ENCODE measurements at places on chromosomes 2 and 18.
A peak's percentile ranks its signal among the peaks of the same experiment; 100 is the strongest.

DNA sequence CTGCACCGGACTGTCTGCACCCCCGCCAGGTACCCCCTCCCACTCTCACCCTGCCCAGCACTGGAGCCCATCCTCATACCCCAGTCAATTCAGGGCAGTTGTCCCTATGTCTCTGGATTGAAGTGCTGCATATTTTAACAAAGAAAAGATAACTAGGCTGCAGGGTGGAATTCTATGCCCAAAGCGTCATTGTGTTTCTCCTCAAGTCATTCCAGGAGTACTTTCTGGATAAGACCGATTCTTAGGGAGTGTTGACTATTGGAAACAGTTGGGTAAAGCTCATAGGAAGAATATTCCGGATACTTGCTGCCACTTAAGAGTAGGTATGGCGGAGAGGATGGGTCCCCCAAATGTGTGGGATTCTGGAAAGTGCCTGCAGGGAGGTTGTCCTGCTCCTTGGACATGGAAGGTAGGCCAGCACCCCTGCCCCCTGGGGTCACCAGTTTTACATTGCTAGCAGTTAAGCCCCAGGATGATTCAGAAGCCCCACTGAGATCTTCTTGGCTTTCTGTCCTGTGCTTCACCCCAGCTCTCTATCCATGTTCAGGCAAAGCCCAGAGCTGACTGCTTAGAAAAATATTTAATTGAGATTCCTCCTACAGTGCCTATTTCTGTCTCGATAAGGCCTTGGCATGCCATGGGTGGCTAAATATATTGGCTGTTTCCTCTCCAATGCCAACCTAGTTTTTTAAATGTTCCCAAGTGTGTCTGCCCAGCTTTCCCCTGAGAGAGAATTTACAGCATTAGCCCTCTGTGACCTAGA lies 48.2 kb downstream of the RPL37A start:
- DNase-seq: no peak

- DNase-seq: no peak
Observed at GRCh38 chr2:99348173-99348572, 11.0 kb downstream of the EIF5B start.

GRCh38 chr18:80200932-80201672 lies 46.2 kb downstream of the PARD6G start:
- DNase-seq: no peak

DNA sequence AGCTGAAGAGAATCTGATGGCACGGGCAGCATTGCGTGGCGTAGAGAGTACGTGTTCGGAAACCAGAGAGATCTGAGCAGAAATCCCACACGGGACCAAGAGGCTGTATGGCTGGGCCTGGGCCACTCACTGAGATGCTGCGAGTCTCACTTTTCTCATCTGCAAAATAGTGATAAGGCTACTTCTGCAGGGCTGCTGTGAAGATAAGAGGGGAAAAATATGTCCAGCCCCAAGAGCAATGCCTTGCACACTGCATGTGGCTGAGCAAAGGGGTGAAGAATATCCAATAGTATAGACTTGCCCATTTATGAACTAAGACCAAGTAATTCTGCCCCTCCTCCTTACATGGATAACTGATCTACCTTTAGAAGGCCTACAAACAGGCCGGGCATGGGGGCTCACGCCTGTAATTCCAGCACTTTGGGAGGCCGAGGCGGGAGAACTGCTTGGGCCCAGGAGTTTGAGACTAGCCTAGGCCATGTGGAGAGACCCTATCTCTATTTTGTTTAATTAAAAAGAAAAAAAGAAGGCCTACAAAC lies 3.1 kb downstream of the FECH start:
- no peak for DNase-seq

GRCh38 chr18:46320928-46321711 lies 216.9 kb downstream of the HAUS1 start:
- DNase-seq: peak; percentile 67

DNA sequence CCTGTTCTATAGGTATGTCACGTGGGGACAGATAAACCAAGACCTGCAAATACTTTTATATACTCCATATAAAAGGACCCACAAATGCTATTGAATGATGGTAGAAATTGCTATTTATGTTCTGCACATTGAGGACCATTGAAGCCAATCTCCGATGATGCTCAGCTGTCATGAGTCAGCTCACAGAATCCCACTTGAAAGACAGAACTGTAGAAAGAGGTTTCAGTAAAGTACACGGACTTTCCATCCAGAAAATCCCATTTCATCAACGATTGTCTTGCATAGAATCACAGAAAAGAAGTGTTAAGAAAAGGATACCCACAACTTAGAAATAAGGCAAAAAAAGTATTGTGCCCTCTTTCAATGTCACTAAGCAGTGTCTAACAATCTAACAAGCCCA lies 169.0 kb upstream of the COPS8 start:
- DNase-seq: no peak

DNA sequence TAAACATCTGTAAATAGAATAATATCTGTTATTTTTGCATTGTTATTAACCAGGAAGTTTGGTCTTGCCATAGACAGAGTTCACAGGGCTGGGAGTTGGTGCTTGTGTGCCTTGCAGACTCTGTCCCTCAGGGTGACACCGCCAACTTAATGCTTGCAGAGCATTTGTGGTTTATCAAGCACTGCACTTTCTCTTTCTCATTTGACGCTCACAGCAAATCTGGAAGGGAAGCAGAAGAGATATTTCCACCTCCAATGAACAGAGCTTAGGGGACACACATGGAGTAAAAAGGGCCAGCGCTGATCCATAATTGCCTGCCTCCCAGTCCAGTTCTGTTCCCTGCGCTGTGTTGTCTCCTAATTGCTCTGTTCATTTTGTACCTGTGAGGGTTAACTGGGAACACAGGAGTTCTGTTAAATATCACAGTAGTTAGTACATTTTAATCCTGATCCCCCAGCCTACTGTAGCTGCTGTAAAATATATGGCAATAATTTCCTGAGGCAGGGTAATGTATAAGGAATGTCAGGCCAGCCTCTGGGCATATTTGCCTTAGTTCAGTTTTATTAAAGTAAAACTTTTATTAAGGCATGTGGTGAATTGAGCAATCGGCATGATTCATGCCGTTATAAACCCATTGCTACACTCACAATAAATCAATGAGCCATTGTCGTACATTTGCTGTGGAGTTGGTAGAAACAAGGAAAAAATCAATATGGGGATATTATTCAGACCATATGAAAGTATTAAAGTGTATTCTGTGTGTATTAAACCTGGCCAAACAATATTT lies 182.5 kb upstream of the OSR1 start:
- peak; percentile 89 for DNase-seq

GRCh38 chr2:191303140-191304005 lies 58.2 kb downstream of the MYO1B start:
- no peak for DNase-seq

GRCh38 chr2:72008608-72009007 lies 139.1 kb downstream of the CYP26B1 start:
- DNase-seq: no peak

DNA sequence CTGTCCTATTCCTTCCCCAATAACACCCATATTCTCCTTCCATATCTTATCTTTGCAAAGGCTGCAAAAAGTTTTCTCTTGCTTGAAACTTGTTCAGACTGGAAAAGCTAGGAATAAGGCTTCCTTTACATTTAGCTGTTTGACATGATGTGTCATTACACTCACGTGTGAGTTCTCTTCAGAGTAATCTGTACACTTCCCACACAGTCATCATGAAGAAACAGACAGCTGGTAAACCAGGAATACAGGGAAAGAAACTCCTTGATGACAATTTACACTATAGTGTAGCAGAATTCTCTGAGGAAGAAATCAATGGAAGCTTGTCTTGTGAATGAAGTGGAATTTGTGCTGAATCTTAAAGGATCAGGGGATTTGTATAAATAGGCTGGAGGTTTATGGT lies 628.6 kb upstream of the CDH2 start:
- no peak for DNase-seq

GRCh38 chr2:61811821-61812220 lies 42.0 kb downstream of the FAM161A start:
- DNase-seq: no peak
